ENCODE measurements at places on chromosomes 11 and 22.

DNA sequence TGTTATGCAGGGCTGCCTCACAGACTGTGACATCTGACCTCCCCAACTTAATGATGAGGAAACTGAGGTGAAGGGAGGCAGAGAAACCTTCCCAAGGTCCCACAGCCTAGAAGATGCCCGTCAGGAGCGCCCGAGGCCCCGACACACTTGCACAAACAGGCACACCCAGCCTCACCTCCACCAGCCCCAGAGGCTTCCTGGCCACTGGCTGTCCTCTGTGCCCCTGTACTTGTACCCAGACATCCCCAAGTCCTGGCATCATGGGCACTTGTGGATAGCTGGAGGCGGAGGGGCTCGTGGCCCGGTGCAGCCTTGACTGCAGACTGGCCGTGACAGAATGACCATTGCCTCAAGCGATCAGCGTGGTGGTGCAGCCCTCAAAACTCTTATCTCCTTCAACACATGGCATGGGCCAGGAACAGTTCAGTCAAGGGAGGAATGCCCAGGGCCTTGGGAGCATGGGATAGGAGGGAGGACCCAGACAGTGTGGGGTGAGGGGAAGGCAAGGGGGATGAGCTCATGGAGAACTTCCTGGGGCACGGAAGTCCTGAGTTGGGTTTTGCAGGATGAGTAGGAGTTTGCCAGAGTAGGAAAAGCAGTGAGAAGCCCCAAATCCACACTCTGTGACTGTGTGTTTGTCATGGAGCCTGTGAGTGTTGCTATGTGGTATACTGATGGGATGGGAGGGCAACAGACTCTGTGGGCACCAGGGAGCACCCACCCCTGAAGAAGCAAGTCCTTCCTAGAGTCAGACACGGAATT lies 25.8 kb upstream of the PPARA start:
- DNase-seq: no peak

GRCh38 chr11:8870411-8871170 lies 40.4 kb upstream of the AKIP1 start:
- DNase-seq: no peak

DNA sequence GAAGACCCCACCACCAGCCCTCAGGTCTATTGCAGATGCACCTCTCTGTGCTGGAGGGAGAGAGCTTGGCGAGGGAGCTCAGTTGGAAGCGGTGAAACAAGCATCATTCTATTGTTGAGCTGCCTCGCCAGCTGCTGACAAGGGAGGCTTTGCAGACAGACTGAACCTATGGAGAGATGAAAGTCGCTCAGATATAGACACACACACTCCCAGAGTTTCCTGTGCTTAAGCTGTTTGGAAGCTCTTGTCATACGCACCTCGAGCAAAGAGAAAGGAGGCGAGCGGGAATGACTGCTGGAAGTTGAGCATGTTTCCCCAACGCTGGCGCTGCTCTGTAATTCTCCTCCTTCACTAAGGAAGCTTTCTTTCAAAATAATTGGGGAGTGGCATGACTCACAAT lies 126.1 kb downstream of the TRIM29 start:
- DNase-seq: no peak

DNA sequence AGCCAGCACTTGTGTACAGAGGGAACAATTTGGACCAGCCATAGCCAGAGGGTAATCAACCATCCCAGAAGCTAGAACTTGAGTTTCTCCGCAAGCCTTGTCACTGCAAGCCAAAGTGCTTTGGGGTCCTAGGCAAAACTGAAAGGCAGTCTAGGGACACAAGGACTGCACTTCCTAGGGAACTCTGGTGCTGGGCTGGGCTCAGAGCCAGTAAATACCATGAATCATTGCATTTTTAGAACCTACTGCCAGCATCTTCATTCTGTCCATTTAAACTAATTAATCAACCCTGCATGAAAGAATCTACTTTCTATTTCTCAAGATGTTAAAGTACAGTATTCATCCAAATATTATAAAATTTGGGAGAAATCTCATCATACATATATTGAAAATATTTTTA lies 20.0 kb downstream of the PATE3 start:
- no peak for DNase-seq

DNA sequence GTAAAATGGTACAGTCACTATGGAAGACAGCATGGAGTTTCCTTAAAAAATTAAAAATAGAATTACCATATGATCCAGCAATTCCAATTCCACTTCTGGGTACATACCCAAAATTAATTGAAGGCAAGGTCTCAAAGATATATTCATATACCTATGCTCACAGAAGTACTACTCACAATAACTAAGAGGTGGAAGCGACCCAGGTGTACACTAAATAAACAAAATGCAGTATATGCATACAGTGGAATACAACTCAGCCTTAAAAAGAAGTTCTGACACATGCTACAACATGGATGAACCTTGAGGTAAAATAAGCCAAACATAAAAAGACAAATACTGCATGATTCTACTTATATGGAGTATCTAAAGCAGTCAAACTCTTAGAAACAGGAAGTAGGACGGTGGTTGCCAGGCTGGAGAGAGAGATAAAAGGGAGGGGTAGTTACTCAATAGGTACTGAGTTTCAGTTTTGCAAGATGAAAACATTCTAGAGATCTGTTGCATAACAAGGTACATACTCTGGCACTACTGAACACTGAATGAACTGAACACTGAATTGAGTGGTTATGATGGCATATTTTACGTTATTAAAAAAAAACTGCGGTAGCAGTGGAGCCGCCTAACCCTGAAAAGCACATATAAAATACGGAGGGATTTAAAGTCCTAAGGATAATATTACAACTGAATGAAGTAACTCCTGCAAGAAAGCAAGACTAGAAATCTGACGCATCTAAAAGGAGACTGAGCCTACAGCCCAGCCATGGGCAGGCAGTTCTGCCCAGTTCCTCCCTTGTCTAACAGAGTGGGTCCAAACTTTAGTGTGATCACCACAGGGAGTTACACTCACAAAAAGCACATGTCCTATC lies 12.8 kb downstream of the DGCR2 start:
- peak; percentile 48 for DNase-seq

GRCh38 chr11:27161071-27161470 lies 120.5 kb downstream of the BBOX1 start:
- DNase-seq: no peak

DNA sequence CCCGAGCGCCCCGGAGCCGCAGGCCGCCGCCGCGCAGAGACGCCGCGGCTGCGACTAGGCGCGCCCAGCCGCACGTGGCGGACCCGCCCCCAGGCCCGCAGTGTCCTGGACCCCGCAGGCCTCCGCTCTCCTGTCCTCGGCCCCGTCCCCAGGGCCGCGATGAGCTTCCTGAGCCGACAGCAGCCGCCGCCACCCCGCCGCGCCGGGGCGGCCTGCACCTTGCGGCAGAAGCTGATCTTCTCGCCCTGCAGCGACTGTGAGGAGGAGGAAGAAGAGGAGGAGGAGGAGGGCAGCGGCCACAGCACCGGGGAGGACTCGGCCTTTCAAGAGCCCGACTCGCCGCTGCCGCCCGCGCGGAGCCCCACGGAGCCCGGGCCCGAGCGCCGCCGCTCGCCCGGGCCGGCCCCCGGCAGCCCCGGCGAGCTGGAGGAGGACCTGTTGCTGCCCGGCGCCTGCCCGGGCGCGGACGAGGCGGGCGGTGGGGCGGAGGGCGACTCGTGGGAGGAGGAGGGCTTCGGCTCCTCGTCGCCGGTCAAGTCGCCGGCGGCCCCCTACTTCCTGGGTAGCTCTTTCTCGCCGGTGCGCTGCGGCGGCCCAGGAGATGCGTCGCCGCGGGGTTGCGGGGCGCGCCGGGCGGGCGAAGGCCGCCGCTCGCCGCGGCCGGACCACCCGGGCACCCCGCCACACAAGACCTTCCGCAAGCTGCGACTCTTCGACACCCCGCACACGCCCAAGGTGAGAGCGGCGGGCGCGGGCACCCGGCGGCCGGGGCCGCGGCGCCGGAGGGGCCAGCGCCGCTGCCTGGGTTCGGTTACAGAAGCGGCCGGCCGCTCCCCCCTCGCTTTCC lies 528 bp downstream of the WEE1 start:
- no peak for DNase-seq

DNA sequence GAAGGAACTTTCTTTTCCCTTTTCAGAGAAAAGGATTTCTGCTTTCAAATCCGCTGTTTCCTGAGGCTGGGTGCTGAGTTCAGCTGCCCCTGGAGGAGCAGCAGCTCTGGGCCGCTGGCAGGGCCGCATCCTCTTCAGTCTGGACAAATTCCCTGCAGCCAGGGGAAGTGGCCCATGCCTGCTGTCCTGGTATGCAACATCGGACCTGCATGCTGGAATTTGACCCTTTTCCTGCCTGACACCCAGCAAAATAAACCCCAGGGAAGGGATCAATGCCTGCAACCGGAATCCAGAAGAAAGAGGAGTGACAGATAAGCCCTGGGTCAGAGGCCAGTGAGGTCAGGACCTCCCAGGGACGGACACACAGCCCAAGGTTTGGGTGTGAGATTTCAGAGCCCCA lies 54.1 kb upstream of the LINC01488 start:
- DNase-seq: no peak

GRCh38 chr11:92245700-92246271 lies 21.2 kb downstream of the FAT3 start:
- no peak for DNase-seq

DNA sequence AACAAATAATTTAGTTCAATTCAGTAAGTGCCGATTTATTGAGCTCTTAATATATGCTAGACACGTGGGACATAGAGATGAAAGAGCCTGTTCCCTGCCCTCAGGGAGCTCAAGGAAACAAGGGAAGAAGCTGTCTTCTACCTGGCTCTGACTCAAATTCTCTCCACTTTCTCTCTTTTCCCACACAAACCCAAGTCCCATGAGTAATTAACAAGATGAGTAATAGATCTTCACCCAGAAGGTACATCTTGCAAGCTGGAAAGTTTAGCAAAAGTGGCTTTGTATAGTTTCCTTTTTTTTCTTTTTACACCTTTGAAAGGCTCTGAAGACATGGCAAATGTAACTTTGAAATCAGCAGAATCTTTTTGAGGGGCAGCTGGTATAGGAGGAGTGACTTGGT lies 48.2 kb upstream of the CHST1 start:
- DNase-seq: no peak

DNA sequence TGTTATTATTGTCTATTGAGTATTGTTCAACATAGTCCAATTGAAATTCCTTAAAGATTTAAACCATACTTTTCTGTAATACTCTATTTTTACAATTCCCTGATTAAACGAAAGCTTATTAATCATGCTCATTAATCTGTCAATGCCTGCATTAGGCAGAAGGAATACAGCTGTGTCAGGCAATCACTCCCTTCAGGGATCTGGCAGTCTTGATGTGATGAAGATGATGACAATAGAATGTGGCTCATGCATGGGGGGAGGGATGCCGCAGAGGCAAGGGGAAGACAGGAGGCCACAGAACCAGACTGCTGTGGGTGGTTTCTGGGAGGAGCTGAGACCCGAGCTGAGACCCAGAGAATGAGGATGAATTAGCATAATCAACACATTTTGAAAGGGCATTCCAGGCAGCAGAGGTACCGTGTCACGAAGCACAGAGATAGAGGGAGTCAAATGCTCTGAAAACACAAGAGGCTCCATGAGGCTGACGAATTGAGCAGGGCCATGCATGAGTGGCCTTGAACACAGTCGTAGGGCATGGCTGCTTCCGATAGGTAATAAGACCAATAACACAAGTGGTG lies 1075.5 kb downstream of the OPCML start:
- DNase-seq: no peak

DNA sequence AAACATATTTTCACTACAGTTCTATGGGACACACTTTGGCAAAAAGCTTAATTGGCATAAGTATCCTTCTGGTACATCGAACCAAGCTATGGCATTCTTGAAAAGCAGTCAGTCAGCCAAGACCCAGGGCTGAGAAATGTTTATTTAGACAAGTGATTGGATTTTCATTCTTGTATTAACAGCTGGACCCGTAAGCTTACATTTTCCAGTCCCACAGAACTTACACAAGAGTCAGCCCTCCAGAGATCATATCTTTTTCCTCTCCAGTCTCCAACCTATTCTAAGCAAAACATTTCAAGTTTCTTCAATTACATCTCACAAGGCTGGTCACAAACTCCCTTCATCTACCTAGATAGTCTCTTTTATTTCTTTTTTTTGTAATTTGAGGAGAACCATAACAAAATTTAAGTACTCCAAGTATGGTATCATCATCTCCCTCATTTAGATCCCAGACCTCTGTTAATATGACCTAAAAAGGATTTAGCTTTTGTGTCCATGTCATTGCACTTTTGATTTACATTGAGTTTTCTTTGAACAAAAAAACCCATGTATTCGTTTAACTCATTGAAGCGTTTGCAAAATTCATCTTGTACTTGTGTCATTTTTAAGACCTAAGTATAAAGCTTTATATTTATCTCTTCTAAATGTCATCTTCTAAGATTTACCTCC lies 67.9 kb upstream of the GRK3 start:
- DNase-seq: no peak

DNA sequence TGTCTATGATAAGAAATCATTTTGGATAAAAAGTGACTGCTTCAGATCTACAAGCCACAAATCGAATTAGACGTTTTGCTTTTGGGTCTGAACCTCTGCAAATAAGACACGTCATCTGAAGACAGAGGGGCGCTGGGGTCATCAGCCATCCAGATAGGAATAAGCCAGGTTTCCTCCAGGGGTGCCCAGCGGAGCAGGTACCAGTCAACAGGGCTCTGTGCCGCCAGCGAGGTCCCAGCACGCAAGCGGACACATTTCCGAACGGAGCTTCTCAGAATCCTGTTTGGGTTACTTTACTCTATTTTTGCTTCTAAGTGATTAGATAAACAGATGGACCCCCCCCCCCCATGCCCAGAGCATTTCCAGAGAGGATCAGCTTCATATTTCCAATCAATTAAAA lies 873.8 kb downstream of the BRD1 start:
- DNase-seq: no peak

DNA sequence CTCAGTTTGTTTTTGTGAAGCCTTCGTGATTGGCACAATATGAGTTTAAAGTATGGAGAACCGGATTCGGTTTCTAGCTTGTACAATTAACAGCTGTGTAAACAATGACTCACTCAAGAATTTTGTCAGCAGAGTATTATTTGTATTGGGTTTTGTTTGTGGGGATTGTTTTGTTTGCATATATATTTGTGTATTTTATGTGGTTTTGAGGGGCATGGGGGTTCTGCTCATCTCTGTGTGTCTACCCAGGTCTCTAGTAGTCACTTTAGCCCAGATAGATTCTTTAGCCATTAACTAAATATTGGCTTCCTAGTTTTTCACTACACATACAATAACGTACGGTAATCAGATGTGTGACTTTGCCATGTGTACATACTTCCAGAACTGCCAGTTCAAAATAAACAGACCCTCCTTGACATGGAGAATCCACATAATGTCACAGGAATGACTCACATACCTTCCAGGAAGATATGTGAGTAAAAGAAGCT lies 7.5 kb upstream of the MS4A7 start:
- no peak for DNase-seq

All from activated CD4-positive, alpha-beta T cell treated with anti-CD3 and anti-CD28 coated beads, Interleukin-2, amount 50 U/mL, for 1 hour (primary cell).